Left hindlimb (tissue), 1 donor: ENCODE measurements at places on chromosomes 5 and 9.
A peak's percentile ranks its signal among the peaks of the same experiment; 100 is the strongest.

GRCh38 chr5:53288511-53288910 lies 179.0 kb upstream of the MOCS2 start:
- DNase-seq, result no peak

DNA sequence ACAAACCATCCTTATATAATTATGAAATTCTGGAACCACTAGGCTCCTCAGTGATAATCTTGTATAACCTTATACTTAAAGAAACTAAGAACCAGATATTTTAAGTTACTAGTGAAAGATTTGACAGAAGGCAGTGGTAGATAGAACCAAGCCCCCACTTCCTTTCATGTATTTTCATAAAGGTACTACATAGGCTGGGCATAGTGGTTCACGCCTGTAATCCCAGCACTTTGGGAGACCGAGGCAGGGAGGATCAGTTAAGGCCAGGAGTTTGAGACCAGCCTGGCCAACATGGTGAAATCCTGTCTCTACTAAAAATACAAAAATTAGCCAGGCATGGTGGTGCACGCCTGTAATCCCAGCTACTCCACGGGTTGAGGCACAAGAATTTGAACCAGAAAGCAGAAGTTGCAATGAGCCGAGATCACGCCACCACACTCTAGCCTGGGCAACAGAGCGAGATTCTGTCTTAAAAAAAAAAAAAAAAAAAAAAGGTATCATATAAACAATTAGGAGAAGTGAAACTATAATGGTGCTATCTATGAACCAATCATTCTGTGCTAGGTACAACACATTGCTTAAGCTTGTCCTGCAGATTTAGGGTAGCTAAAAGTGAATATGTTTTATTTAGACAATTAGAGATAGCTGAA lies 27.9 kb upstream of the DTWD2 start:
- DNase-seq, result no peak

GRCh38 chr5:93079046-93079445 lies 502.0 kb downstream of the NR2F1-AS1 start:
- DNase-seq, result no peak

DNA sequence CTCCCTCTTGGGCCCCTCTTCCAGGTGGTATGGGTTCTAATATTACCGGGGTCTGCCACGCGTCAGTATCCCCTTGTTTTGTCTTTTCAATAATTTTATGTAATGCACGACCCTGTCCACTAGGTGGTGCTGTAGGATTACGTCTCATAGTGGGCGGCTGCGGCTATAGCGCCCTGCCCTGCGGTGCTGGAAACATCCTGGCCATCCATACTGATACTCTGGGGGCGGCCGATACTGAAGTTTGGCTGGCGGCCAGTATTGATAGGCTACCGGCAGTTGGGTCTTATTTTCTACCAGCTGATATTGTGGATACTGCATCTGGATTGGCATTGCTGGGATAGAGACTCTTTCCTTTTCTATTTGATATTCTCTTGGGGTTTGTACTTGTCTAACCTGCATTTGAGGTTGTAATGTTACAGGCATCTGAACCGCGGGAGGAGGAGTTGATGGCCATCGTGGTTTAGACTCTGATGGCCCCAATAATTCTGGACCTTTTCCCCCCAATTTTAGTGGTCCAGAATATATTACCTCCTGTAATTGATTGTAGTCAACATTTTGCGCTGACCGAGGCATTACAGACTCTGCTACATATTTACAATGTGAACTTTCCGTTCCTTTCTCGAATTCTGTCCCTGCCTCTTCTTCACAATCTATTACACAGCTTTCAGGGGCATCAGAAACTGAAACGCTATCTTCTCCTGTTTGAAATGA lies 3.3 kb upstream of the TMEM141 start:
- peak; percentile 63 for DNase-seq

GRCh38 chr5:170597872-170598271 lies 94.1 kb downstream of the KCNIP1 start:
- peak; percentile 61 for DNase-seq

- DNase-seq, result no peak
Observed at GRCh38 chr5:113197456-113198200, 221.0 kb downstream of the DCP2 start.

DNA sequence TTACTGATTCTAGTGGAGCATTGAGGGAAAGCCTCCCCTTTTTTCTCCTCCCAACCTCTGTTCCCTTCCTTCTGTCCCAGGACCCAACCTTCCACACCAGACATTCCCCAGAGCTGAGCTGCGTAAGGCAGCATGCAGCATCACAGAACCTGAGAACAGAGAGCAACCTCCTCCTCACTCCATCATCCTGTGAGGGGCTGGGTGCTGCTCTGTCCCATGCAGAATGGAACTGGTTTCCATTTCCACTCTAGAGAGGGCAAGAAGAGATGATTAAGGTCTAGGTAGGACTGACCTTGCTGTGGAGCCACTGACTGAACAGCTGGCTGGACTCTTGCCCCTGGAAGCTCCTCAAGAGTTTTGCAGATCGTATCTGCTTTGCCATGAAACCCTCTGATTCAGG lies 30.1 kb upstream of the IL7R start:
- DNase-seq, result no peak

DNA sequence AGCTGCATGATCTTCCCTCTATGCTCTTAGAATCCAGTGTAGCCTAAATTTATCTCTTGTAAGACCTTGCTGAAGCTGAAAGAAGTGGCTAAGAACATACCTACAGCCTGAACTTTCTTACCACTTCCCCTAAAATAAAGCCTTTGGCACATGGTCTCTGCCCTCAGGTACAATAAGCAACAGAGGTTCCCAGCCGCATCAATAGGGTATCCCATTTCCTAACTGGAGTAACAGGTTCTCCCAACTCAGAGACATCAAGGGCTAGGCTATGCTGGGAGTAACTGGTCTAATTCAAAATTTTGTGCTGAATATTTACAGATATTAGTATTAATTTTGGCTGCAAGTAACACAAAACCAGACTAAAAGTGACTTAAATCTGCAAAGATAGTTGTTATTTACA lies 335.8 kb upstream of the TRPC7 start:
- no peak for DNase-seq

- no peak for DNase-seq
Observed at GRCh38 chr5:111685969-111686368, 71.0 kb downstream of the NREP start.

DNA sequence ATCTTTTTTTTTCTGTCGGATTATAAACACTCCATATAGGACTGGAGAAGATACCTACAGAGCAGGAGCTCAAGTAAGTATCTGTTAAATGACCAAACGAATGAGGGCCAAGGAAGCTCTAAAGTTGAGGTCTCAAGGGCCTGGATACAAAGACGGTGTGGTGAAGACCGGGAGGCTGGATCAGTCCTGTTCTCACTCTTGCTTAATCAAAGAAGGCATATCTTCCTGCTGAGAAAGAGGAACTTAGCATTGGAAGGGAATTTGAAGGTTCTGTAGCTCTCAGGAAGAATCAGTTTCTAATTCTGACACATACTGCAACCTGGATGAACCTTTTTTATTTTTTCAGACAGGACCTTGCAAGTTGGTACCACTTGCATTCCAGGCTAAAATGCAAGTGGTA lies 28.3 kb upstream of the PAX5 start:
- DNase-seq, result no peak

DNA sequence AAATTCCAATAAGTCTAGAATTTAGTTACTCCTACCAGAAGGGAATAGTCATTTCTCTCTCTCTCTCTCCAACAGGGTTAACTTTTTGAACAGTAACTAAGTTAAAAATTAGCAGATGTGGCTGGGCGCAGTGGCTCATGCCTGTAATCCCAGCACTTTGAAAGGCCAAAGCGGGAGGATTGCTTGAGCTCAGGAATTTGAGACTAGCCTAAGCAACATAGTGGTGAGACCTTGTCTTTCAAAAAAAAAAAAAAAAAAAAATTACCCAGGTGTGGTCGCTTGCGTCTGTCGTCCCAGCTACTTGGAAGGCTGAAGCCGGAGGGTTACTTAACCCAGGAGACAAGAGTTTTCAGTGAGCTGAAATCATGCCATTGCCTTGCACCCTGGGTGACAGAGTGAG lies 639.7 kb downstream of the PTPRD start:
- DNase-seq, result no peak

GRCh38 chr5:149288436-149288835 lies 16.8 kb downstream of the AFAP1L1 start:
- DNase-seq, result peak; percentile 56

DNA sequence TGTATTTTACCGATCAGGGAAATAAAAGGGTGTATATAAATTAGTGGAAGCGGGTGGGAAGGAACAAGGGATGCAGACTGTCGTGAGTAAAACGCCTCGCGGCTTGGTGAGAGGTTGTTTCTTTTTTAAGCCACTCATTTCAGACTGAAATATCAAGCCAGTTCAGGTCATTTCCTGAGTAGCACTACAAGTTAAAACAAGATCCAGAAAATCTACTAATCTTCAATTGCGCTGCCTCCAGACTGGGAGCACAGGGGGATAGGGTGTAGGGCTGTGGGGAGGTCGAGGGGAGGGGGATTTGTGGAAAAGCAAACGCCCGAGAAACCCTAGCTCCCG lies 140.8 kb downstream of the TSSK1B start:
- DNase-seq, result peak; percentile 38

DNA sequence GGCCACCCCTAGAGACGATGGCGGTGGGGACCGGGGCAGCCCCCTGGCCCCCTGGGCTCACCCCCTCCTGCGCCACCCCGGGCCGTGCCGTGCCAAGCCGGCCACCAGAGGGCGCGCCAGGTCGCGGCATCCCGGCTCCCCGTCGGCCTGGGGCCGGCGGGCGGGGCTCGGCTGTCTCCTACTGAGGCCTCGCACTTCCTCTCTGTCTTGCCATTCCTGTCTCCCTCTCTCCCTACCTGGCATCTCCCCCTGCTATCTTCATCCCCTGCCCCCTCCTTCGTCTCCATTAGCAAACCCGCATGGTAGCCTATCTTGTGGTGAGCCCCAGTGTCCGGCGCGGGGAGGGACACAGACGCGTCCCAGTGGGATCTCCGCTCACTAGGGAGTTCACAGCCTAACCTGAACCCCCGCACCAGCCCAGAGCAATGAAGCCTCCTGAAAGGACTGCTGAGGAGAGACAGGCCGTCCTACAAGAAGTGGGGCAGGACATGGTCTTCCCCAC lies 29.8 kb upstream of the FABP6 start:
- peak; percentile 75 for DNase-seq

DNA sequence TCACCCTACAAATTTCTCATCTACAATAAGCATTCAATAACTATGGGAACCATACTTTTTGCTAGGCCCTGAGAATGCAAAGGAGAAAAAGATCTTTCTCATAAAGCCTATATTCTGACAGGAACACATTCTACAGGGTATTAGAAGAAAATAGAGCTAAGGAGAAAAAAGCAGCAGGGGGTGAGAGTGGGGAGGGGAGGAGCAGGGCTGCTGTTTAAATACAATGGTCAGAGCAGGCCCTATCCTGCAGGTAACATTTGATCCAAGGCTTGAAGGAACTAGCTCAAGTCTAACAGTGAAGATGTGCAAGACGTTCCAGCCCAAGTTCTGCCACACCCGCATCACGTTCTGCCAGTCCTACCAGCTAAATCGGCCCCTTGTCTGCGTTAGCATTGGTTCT lies 89.7 kb downstream of the ELAVL2 start:
- DNase-seq, result no peak

DNA sequence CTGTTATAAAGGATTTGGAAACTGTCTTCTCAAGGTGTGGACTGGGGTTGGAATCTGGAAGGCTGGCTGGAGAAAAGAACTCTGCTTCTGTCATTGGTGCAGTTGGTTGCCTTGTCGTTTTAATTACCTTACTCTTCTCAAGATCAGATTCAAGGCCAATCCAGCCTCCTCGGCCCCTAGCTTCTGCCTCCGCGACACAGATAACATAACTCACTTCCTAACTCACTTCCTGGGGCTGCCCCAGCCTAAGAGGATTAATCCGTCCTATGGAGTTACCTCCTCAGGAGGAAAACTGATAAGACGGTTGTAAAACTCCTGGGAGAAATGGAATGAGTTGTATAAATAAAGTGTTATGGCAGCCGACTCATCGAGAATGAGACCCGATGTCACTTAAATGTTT lies 389.1 kb upstream of the WWC1 start:
- no peak for DNase-seq

- DNase-seq, result no peak
Observed at GRCh38 chr9:105676351-105676923, 14.2 kb downstream of the TAL2 start.

GRCh38 chr5:32147236-32147635 lies 26.9 kb downstream of the GOLPH3 start:
- DNase-seq, result no peak

DNA sequence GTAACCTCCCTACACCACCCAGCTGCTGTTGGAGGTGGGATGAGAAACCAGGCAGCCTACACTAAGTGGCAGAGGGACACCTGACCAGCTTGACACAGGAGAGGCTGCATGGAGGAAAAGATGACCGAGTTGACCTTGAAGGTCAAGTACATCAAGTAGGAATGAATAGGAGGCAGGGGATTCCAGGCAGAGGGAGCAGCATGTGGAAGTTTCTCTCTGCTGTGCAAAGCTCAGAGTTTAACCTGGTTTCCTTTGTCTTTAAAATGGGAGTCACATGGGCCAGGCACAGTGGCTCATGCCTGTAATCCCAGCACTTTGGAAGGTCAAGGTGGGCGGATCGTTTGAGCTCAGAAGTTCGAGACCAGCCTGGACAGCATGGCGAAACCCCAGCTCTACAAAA lies 32.6 kb downstream of the SPRY4 start:
- no peak for DNase-seq

GRCh38 chr5:137566780-137567179 lies 67.7 kb upstream of the SPOCK1 start:
- no peak for DNase-seq

- no peak for DNase-seq
Observed at GRCh38 chr5:10451137-10451824, 9.6 kb downstream of the ROPN1L start.

DNA sequence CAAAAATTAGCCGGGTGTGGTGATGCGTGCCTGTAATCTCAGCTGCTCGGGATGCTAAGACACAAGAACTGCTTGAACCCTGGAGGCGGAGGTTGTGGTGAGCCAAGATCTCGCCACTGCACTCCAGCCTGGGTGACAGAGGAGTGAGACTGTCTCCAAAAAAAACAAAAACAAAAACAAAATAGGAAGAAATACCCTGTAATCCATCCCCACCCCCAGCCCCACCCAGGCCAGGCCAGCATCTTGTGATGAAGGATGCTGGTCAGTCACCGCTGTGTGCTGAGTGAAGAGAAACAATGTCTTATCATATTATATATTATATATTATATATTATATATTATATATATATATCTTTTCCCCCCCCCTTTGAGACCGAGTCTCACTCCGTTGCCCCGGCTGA lies 15.4 kb upstream of the CCIN start:
- no peak for DNase-seq

- DNase-seq, result no peak
Observed at GRCh38 chr5:78500028-78500427, 139.6 kb downstream of the SCAMP1 start.
